ENCODE measurements at places on chromosomes 6 and 20. TPM values are rescaled to one million over a fixed set of nuclear protein-coding genes. Genes with fewer than 3 reads are reported as not detected.

ENPP4 gene
- polyA plus RNA-seq = 3.8 TPM

DNA sequence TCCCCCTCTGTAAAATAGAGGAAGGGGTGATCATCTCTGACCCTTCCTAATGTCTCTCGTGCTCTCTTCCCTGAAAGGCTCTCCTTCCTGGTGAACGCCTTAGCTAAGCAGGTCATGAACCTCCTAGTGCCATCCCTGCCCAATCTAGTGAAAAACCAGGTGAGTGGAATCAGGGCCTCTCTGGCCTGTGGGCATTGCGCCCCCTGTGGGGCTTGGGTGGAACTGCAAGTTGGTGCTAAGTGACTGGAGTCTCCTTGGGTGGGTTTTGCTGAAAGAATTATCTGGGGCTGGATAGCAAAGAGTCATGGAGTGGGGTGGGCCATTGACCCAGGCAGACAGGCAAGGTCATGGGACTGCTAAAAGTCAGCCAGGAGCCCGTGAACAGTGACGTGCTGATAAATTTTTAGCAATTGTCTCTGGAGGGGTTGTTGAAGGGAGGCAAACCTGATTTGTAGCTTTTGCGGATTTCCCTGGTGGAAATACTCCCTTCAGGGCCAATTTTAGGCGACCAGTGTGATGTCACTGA lies 8.9 kb downstream of the BPIFB1 start:
- H3K4me3 ChIP-seq = no peak overlapping the region
- no peak overlapping the region for H3K27ac ChIP-seq
- no peaks in the 10 kb centered on the region for H3K4me1 ChIP-seq
- H3K27me3 ChIP-seq = no peaks in the 10 kb centered on the region
- DNase-seq = peak; percentile 63

MUC22 gene
- polyA plus RNA-seq = not detected

CFB gene
- 3,144 TPM for polyA plus RNA-seq

DNA sequence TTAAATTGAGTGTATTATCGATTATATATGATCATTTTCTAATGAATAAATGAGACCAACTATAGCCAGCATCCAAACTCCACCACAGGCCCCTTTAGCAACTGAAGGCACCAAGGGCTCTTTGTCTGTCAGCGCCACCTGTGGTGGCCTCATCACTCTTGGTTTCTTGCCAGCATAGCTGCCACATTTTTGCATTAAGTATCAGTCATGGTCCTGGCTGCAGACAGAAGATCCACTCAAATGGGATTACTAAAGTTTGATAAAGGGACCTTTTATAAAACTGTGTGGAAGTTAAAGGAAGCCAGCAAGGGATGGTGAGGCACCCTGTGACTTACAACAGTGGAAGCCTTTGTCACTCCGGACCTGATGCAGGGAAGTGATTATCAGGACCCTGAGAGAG lies 162.9 kb downstream of the C6orf118 start:
- no peaks in the 10 kb centered on the region for H3K27me3 ChIP-seq
- no peaks in the 10 kb centered on the region for H3K36me3 ChIP-seq
- DNase-seq = no peak
- no peak overlapping the region for H3K4me3 ChIP-seq

LCA5 gene
- 0.39 TPM for polyA plus RNA-seq

DNA sequence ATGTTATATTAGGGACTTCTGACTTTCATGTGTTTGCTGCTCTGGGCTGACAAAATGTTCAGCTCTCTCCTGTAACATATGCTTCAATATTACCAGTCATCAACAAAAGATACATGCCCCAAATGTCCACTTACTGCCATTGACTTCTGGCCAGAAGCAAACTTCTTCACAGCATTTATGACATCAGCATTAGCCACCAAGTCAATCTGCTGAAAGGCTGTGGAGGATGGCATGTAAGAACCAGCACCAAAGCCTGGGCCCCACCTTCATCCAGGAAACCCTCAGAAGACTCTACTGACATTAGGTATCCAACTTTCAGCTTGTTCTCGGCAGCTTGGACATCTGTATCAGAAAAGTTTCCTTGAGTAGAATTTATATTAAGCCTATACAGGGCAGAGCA lies 595.5 kb downstream of the COL12A1 start:
- no peaks in the 10 kb centered on the region for H3K4me1 ChIP-seq
- no peak overlapping the region for H3K4me3 ChIP-seq
- H3K36me3 ChIP-seq = no peaks in the 10 kb centered on the region
- no peak overlapping the region for H3K27ac ChIP-seq
- no peak for DNase-seq
- no peaks in the 10 kb centered on the region for H3K27me3 ChIP-seq

DNA sequence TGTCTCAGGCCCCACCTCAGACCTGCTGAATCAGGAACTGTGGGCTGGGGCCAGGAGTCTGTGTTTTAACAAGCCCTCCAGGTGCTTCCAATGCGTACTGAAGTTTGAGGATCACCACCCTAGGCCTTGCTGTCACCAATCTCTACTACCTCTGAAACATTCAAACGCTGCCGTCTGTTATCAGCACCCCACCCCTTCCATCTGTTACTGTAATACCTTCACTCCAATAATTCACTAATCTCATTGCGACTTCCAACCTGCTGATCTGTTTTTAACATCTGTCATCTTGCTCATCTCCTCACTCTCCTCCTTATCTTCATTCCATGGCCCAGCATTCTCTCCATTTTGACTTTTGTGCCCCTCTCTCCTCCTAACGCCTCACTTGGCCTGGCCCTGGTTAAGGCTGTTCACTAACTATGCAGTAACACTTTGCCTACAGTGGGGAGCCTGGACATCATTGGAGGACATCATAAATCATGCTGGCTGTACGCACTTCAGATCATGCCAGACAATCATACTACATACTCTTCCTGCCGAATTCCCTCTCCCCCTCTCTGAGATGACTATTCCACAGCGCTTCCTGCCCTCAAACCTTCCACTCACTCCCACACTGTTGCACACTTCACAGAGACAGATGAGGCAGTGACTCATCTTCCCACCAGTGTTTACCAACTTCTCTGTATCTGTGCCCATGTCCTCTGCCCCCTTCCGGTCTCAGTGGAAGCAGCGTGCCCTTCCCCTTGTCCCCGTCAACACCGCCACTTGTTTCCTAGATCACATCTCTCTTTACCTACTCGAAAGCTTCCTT lies 3.0 kb upstream of the GUCA1B start:
- H3K27me3 ChIP-seq = no peaks in the 10 kb centered on the region
- peaks cover 3% of the 10 kb centered on the region for H3K36me3 ChIP-seq
- H3K4me3 ChIP-seq = no peak overlapping the region
- DNase-seq = no peak
- H3K27ac ChIP-seq = no peak overlapping the region

DNA sequence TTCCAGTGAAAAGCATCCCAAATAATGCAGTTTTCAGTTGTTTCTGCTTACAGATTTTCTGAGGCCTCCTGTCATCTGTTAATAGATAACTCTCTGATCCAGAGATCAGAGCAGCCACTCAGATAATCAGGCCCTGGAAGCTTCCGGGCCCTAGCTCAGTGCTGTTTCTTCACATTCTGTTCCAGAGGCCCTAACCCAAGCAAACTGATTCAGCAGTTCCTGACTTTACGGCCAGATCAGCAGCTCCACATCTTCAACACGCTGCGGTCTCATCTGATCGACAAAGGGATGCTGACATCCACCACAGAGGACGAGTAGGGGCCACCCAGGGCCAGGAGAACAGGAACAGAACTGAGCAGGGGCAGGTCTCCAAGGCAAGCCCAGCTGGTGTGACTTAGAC lies 63.1 kb downstream of the CDS2 start:
- no peak for DNase-seq
- peaks cover 5% of the 10 kb centered on the region for H3K36me3 ChIP-seq
- peaks cover 15% of the 10 kb centered on the region for H3K4me1 ChIP-seq
- H3K27me3 ChIP-seq = no peaks in the 10 kb centered on the region
- no peak overlapping the region for H3K4me3 ChIP-seq

DNA sequence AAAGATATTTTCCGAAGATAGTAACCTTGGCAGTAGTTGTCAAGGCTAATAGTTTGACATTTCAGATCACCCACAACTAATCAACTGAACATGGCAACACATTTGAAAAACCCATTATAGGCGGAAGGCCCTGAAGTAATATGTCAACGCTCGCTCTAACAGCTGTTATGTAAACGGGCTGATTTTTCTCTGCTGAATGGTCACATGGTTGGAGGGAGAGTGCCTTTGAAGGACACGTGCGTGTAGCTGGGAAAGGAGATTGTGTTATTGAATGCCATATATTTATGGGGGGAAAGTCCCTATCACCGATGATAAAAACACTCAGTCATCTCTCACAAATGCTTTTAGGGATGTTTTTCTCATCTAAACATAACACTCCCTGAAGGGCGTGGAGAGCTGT lies 160.0 kb upstream of the RALGAPA2 start:
- no peak for DNase-seq
- H3K27me3 ChIP-seq = peaks cover 2% of the 10 kb centered on the region
- no peaks in the 10 kb centered on the region for H3K4me1 ChIP-seq
- no peak overlapping the region for H3K27ac ChIP-seq

DNA sequence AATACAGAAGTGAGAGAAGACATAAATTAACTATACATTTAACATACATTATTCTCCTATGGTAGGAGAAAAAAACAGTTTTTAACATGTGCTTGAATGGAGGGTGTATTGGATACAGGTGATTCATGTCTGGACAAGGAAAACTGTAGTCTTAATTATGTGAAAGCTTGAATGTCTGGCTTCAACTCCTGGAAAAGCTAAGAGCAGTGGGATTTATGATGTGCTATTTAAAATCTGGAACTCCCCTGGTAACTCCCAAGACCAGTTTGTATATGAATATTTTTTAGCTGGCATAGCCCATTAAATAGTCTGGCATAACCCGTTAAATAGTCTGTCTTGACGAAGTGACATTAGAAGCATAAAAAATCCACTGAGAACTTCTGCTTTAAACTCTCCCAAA lies 410.0 kb upstream of the PTCHD4 start:
- no peak overlapping the region for H3K4me3 ChIP-seq
- no peaks in the 10 kb centered on the region for H3K4me1 ChIP-seq
- no peak for DNase-seq
- H3K27ac ChIP-seq = no peak overlapping the region
